DMS 273 treated with DMSO at 0.1 percent for 48 hours (cell line): ENCODE measurements at places on chromosomes 1 and 21.

DNA sequence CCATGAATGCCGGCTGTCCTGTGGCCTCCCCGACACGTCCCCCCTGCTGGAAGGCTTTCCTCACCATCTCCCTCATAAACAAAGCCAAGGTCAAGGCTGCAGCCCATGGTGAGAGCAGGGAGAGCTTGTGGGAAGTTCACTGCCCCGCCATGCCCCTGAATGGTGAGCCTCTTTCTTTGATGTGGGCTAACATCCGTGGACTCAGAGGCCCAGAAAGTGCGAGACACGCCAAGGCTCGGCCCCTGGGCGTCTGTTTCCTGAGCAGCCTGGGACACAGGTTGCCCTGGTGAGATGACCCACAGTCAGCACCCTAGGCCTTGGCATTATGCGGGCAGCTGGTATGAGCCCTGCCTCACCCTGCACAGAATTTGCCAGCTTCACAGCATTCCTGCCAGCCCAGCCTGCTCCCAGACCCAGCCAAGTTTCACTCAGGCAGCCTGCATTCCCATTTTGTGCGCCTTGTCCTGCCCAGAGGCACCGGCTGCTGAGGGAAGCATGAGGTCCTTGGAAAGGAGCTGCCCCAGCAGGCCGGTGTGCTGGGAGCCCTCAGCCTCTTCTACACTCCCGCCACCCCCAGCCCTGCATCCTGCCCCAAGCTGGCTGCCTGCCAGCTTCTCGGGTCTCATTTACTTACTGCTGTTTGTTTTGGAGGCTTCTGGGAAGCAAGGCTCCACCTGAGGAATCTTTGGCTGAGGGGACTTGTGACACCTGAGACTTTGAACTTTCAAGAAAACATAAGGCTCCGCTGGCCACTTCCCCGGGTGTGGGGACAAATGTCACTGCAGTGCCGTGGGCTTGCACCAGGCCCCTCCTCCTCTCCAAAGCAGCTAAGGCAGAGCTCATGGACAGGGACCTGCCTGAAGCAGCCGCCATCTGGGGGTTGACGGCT lies 31.9 kb downstream of the NEK2 start:
- DNase-seq: peak; percentile 36

DNA sequence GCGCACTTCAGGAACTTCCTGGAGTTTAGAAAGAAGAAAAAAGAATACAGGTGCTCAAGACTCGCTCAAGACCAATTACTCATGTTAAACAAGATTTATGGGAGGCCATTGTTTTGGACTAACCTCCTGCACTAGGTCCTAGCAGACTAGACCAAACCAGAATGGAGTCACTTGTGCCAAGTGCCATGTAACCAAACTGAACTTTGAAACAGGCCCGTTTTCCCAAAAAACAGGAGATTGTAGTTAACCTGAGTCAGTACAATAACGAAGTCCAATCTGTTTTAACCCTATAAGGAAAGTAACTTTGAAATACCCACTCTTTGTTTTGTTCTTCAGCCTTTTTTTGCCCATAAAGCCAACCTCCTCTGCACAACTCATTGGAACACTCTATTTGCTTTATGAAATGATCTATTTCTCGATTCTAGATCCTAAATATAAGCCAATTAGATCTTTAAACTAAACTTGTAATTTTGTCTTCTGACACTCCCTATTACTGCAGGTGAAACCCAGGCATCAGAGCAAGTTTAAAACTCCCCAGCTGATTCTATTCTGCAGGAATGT lies 695 bp upstream of the NTPCR start:
- DNase-seq: no peak

GRCh38 chr1:88800382-88801051 lies 90.8 kb downstream of the GTF2B start:
- no peak for DNase-seq

DNA sequence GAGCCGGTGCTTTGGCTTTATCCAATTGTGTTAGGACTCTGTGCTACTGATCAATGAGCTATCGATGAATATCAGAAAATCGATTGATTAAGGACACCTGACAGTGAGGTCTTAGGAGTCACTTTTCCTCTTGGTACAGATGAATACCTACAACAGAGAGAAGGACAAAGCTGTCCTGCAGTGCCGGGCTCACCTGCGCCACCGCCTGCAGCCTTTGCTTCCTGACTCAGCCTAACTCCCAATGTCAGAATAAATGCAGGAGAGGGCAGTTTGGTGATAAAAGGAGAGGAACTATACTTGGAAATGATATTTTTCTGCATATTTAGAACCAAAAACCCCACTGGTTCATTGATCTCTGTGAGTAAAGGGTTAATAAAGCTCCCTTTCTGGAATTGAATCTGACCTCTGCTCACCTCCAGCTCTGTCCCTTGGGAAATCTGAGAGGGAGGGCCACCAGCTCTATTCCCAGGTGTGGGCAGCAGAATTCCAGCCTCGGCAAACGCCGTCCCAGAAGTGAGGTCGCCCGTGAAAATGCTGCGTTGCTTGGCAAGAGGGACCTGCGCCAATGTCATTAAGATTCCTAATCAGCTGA lies 39.3 kb downstream of the POFUT2 start:
- DNase-seq: no peak

GRCh38 chr1:182575540-182576149 lies 13.4 kb downstream of the RNASEL start:
- DNase-seq: no peak

GRCh38 chr1:160030657-160031364 lies 979 bp downstream of the PIGM start:
- DNase-seq: no peak

DNA sequence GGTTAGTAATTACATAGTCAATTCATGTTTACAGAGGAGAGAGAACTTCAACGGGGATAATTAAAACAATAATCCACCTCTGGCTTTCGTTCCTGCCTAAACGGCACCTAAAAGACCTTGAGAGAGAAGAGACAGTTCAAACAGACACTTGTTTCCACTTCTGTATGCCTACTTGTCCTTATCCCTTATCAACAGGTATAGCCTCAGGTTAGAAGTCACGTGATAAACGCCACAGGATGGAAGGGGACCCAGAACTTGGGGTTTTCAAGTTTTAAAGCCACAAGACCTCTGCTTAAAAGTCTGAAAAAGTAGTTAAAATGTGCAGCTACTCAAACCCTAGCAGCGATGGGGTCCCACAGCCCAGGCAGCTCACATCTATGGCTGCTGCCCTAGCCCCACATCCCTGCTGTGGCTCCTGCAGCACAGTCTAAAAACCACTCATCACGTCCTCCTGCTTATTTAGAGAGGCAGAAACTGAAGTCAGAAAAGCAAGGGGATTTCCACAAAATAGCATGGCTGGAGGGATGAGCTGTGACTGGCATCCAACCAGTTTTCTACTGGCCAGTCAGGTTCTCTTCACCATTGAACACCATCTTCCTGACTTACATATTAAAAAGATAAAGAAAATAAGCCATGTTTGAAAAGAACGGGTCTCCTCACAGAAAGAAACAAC lies 51.2 kb upstream of the SEC16B start:
- DNase-seq: peak; percentile 5

DNA sequence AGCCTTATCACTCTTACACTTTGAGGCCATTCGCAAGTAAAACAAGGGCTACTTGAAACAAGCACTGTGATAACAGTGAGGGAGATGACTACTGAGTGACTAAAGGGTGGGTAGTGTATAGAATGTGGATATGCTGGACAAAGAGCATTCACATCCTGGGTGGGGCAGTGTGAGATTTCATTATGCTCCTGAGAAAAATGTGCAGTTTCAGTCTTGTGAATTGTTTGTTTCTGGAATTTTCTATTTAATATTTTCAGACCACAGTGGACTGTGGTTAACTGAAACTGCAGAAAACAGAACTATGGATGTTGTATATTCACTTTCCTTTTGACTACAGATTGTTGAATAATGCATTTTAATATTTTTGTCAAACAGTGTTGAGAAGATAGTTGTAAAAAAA lies 25.1 kb upstream of the B3GALT2 start:
- no peak for DNase-seq

DNA sequence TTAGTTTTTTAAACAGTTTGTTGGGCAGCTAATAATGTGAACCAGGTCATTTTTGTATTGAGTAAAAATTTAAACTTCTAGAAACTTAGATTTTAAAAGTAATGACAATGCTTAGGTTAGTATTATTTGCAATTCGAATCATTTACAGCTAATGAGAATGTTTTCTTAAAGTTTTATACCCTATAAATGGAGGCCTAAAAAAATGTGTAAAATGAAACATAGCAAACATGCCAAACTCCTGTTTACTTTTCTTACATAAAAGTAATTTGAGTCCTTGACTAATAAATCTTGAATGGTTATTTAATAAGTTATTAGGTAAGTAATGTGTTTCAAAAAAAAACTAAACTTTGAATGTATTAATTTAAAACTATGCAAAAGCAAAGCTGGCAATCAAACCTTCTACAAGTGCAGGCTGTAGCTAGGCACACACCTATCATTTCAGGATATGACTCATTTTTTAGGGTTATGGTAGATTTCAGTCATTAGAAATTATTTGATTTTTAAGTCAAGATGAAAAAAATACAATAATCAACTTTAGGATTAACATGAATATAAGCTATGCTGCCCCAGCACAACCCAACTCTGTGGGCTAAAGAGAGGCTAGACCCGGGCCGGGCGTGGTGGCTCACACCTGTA lies 41.5 kb downstream of the CLSTN1 start:
- no peak for DNase-seq

GRCh38 chr21:24093032-24093431 lies 1514.2 kb downstream of the MRPL39 start:
- no peak for DNase-seq

- DNase-seq: no peak
Measured at GRCh38 chr21:46441961-46442498, 16.7 kb upstream of the DIP2A start.

- DNase-seq: no peak
Measured at GRCh38 chr1:171142416-171143385, 42.4 kb upstream of the FMO2 start.

- no peak for DNase-seq
Measured at GRCh38 chr1:19179597-19180264, 30.3 kb downstream of the UBR4 start.

DNA sequence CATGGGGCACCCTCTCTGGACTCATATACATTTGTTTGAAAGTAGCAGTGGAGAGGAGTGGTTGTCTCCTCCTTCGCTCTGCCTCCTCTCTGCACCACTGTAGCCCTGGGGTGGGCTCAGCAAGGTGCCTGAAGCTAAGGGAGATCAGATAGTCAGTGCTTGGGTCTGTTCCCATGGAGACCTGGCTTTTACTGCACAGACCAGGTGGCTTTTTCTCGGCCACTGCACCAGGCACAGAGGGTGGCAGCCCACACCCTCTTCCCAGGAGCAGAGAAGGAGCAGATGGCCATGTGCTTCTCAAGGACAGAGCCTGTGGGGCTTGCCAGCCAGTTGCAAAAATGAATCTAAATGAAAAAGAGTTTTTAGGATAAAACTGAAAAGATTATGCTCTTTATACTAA lies 123.4 kb upstream of the KCNK1 start:
- peak; percentile 90 for DNase-seq

- no peak for DNase-seq
Measured at GRCh38 chr1:28371010-28371377, 1.5 kb downstream of the PHACTR4 start.

DNA sequence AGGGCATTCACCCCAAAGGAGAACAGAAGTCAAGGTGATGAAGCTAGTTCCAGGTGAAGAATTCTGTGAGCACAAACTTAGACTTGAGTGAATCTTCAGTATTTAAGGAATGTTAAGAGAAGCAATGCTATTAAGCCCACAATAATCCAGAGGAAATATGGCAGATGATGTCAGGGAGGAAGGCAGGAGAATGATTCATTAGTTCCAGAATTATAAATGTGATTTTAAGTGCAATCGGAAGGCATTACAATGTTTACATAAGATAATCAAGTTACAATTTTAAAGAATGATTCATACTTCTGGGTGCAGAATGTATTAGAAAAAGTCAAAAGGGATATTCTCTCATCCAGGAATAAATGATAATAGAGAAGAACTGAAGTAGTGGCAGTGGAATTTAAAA lies 545.2 kb upstream of the BRINP3 start:
- DNase-seq: no peak

DNA sequence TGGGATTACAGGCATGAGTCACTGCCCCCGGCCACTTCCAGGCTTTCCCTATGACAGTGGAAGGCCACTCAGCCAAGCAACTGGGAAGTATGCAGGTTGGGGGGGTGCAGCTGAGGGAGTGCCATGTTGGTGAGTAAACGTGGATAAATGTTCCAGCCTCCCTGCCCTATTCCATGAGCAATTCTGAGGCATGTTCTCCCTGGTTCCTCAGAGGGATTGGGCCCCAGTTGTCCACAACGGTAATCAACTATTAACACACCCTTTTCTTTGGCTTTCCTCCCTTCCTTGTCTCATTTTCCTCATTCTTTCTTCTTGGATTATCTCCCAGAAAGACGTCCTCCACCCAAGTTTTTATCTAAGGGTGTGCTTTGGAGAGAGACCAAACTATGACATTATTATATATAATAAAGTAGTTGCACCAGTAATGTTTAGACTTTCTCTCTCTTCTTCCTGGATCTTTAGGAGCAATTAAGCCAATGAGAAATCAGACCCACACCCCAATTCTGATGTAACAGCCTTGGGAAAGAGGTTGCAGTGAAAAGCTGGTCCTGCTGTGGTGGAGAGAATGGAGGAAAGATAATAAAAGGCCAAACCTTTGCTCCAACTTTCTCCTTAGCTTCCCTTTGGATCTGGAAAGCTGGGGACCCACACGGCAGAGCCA lies 6.8 kb upstream of the SLAMF9 start:
- DNase-seq: no peak

DNA sequence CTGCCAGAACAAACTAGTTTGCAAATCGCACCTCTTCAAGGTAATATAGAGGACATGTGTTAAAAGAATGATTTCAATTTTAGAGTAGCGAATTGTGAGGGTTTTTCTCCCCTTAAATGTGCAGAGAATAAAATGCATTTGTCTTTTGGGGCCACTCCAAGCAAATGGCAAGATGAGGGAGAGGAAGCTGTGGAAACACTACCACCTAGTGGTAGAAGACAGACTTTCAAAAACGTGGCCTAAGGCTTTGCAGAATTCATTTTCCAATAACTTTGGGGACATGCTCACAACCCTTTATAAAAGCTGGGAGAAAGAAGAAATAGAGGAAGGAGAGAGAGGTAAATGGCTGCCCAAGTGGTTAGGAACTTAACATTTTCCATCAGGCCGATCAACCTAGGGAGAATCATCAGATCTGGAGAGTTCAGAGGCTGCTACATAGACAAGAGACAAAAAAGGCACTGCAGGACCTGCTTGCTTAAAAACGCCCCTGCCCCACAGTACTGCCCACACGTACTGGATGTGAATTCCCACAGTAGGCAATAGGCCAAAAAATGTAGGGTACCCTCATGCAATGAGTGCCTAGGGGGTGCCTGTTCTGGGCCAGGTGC lies 15.7 kb upstream of the RCAN1 start:
- peak; percentile 32 for DNase-seq

DNA sequence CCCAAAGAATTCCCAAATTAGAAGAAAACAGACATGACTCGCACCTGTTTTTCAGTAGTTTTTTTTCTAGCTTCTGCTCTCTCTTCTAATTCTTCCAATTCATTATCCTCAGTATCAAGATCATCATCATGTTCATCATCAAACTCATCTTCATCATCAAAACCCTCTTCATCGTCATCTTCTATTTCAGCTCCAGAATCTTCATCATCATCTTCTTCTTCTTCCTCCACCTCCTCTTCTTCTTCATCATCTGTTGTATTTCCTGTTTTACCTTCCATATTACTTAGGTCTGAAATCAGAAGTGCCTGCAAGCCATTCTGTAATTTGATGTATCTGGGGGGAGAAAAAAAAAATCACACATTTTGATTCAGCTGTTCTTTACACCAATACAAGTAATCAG lies 38.3 kb downstream of the NRDC start:
- DNase-seq: no peak
